ENCODE measurements at places on chromosomes 16 and 17. TPM values are rescaled to one million over a fixed set of nuclear protein-coding genes. Genes with fewer than 3 reads are reported as not detected.

CDH1 gene
- total RNA-seq: not detected

KRT17 gene
- total RNA-seq: 2.5 TPM

GRIN2A gene
- under 0.01 TPM for total RNA-seq

HSD17B2 gene
- 0.18 TPM for total RNA-seq

CDH3 gene
- not detected for total RNA-seq

DNA sequence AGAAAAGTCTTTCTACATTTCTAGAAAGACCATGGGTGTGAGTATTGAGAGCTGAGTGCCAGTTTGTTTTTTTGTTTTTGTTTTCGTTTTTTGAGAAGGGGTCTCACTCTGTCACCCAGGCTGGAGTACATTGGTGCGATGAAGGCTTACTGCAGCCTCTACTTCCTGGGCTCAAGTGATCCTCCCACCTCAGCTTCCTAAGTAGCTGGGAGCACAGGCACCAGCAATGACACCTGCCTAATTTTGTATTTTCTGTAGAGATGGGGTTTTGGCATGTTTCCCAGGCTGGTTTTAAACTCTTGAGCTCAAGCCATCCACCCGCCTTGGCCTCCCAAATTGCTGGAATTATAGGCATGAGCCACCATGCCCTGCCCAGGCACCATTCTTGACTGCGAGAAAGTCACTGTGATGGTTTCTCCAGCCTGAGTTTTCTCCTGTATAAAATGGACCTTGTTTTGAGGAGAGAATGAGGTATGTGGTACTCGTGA, 673.8 kb downstream of the MAF start:
- DNase-seq: no peak

- DNase-seq: peak; percentile 18
Measured at GRCh38 chr17:56870081-56870651, 36.2 kb downstream of the DGKE start.

DNA sequence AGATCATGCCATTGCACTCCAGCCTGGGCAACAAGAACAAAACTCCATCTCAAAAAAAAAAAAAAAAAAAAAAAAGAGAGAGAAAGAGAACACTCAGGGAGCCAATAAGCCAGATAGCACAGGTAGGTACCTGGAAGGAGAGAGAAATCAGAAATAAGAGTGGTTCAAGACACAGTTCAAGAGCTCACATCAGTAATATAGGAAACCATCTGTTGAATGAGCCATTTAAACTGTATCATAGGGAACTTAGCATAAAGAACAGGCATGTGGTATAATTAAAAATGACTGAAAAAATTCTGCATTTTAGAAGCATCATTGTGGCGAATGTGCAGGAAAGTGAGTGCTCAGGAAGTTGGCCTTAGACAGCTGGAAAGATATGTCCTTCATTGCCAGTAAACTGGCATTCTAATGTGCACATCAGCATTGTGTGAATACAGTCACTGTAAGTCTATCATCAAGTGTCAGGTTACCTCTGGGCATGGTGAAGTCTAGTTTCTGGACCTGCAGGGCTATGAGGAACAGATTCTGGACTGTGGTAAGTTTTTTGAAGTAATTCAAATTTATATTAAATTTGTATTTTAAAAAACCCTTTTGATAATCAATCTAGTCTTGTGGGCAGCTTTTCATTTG, 20.4 kb downstream of the KRT12 start:
- no peak for DNase-seq

DNA sequence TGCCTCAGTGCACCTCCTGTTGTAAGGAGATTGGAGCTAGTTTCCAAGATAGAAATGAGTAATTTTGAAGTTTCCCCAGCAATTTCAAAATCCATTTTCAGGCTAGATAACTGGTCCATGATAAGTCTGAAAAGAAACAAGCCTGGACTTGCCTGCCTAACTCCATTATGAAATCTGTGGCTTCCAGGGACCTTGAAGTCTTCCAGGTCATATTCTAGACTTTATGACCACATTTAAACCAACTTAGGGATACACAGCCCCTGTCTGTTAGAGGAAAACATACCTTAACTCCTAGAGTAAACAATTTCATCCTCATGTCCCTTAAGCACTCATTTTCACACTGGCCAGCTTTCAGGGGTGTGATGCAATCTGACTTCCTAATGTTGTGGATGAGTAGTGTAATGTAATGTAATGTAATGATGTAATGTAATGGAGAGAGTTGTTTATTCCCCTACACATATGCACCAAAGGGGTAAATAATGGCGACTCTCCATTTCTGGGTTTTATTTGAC, 96.7 kb upstream of the FAM20A start:
- DNase-seq: peak; percentile 68

Data from IMR-90 (cell line).